Activated CD4-positive, alpha-beta T cell treated with anti-CD3 and anti-CD28 coated beads, Interleukin-2, Interleukin-4, amounts not matched to agents 100 ng/mL and 50 ng/mL, durations not matched to agents 16 hours and 8 hours (primary cell): ENCODE measurements at places on chromosomes 7 and 10.

DNA sequence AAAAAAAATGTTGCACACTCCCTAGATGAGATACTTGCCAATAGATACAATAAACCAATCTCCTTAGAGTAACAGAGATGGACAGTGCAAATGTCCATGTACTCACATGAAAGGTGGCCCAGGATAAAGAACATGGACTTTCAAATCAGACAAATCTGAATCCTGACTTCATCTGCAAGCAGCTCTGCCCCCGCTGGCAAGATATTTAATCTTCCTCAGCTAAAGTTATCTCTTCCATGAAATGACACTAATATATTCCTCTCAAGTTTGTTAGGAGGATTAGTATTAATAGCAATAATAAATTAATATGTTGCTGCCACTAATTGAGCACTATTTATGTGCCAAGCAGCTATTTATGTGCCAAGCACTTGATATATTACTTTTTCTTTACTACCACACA lies 148.6 kb upstream of the YAE1 start:
- no peak for DNase-seq

DNA sequence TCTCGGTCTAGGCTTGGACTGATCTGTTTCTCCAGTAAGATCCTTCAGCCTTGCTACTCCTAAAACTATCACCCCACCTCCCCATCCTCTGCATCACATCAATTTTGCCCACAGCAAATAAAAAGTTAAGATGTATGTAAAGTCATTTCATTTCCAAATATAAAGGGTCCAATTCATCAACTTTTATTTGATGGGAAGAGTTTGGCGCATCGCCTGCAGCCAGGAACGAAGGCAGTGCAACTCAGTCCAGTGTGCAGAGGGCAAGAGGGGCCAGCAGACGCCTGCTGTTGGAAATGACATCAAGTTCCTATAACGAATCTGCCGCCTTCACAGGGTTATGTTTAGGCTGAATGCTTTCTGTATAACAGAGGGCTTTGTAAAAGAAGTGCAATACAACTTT lies 97.0 kb downstream of the SVIL start:
- no peak for DNase-seq

GRCh38 chr7:7432979-7433378 lies 102.7 kb downstream of the COL28A1 start:
- DNase-seq, result no peak

GRCh38 chr7:70347463-70348254 lies 749.4 kb downstream of the AUTS2 start:
- DNase-seq, result peak; percentile 27

- no peak for DNase-seq
Observed at GRCh38 chr10:35607475-35608327, 2.6 kb downstream of the GJD4 start.

DNA sequence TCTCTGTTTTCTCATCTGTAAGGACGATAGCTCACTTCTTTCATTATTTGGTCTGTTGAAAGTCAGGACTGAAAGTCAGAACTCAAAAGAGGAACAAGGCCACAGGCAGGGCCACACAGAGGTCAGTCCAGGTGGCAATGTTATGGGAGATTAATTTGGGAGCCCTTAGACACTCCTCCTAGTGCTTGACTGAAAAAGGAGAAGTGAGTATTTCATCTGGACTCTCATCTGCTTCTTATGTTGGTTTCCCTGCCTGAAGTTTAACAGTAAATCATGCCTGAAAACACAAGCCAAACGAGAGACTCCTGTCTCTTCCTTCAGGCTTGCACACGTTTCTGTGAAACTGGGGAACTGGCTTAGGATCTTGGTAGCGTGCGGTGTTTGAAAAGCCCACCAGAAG lies 248.5 kb downstream of the BUB3 start:
- no peak for DNase-seq

DNA sequence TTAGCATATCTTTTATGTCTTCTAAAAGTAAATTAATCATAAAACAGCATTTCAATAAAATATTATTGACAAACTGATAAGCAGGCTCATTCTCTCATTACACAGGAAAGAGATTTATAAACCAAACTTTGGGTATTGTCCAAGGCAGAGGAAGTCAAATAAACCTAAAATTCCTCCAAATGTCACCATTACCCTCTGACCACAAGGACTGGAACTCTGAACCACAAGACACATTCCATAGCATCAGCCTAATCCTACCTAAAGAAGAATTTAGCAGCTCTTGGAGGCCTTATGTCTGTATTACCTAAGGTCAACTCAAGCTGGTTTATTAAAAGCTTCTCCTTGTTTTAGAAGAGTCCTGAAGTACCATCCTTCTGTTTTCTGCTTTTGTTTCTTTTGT lies 82.4 kb upstream of the SLC13A1 start:
- no peak for DNase-seq

DNA sequence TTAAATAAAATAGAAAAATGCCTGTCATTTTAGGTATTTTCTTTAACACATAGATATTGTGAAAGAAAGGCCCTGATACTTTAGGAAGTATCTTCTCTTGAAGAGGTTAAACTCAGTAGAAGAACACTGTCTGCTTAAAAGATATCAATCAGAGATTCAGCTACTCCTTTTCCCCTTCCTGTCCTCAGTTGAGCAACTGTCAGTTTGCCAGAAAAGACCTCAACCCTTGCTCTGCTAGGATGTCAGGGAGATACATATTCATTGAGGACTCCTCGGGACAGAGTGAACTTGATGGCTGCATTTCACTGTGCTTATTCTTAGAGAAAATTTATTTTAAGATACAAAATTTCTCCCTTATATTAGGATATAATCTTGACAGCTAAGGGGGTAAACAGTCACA lies 173.6 kb upstream of the CACNA2D1 start:
- DNase-seq, result no peak

GRCh38 chr7:45076946-45077345 lies 11.8 kb downstream of the NACAD start:
- DNase-seq, result no peak

DNA sequence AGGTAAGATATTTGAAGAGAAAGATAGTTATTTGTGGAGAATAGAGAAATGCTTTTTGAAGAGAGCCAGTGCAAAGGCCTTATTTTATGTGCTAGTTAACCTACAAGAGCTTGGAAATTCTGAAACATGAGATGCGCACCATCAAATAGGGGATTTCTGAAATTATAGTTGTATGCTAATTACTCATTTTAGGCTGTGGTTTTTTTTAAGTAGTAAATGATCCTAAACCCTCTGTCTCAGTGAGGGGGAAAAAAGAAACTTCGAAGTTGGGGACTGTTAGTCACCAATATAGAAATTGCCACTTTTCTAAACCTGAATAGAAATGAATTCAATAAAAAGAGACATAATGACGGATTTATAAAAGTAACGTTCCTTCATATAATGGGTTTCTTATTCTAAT lies 119.3 kb upstream of the MDFIC start:
- peak; percentile 68 for DNase-seq

- peak; percentile 64 for DNase-seq
Observed at GRCh38 chr7:65722361-65722792, 150.5 kb upstream of the VKORC1L1 start.

DNA sequence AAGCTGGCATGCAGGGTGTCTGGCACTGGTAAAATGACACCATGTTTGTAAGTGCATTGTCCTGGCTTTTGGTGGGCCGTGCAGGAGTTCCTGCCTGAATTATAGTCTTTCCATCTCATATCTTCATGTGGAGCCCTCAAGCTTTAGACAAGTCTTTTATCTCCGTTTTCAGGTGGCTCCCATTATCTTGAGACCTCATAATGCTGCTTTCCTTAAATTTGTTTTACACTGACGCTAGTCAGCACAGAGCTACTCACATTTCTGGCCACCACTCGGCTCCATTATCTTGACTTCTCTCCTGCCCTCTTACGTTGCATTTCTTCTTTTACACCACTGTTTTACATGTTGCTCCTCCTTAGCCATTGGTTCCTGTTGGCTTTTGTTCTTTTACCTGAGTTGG lies 37.2 kb downstream of the LRRC4 start:
- DNase-seq, result no peak
